COR-L47 (cell line): ENCODE measurements at places on chromosomes 2 and 18.

DNA sequence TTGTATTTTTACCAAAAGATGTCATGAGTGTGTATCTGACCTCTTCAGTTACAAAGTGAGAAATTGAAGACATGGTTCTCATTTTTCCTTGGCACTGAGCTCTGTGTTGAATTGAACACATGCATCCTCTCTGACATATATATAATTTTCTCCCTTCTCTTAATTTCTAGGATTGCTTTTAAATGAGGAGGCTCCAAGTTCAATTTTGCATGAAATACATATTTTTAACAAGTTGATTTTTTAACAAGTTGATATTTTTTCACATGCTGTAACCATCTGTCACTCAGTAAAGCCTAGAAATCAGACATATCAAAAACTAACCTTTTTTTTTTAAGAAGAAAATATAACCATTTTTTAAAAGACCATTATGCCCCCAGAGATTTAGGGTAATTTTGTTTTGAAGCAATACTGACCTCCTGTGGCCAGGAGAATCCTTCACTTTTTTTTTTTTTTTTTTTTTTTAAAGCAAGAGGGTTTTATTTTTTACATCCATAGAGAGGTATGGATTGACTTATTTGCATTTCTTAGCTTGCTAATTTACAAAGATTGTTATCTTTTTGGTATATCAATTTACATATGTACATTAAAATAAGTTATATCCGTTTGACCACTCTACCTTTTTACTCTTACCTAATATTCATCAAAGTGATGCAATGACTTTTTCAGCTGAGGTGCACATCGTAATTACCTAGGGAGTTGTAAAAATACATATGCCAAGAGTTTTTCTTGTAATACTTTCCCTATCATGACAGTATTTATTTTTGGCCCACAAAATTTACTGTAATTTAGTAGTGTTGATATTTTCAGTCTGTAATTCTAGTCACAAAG lies 161.8 kb downstream of the SOCS6 start:
- no peak for DNase-seq

- no peak for DNase-seq
Measured at GRCh38 chr2:20473128-20473527, 26.3 kb downstream of the RHOB start.

DNA sequence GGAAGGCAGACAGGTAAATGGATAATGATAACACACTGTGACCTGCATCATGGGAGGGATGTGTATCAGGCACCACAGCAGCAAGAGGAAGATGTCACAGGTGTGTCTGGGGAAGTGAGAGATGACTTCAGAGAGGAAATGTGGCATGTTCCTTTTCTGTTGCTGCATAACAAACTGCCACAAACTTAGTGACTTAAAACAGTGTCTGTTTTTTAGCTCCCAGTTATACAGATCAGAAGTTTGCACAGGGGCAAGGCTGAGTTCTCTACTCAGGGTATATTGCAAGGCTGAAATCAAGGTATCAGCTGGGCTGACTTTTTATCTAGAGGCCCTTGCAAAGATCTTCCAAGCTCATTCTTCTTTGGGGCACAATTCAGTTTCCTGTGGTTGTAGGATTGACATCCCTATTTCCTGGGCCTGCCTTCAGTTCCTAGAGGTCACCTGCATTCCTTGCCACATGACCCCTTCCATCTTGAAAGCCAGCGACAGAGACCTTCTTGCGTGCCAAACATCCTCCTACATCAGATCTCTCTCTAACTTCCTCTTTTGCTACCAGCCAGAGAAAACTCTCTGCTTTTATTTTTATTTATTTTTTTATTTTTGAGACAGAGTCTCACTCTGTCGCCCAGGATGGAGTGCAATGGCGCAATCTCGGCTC lies 2.1 kb upstream of the MAP3K2 start:
- no peak for DNase-seq

- DNase-seq = no peak
Measured at GRCh38 chr2:164972216-164972615, 16.9 kb upstream of the SLC38A11 start.

DNA sequence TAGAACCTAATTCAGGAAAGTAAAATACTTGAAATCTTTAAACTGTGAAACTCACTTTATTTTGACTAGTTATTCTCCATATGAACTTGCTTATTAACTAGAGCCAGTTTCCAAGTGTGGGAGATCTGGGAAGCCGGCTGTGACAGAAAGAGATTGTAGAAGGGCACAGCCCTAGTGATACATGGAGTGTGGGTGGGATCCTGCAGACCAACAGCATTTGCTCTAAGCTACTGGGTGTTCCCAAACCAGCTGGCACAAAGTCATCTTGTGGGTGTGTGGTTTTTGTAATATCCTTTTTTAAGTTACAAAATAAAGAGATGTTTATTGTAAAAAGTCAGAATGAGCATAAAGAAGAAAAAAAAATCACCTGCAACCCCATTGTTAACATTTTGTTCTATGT lies 3.4 kb downstream of the DUSP19 start:
- DNase-seq = no peak

GRCh38 chr18:75624869-75625268 lies 197.4 kb upstream of the SMIM21 start:
- no peak for DNase-seq

DNA sequence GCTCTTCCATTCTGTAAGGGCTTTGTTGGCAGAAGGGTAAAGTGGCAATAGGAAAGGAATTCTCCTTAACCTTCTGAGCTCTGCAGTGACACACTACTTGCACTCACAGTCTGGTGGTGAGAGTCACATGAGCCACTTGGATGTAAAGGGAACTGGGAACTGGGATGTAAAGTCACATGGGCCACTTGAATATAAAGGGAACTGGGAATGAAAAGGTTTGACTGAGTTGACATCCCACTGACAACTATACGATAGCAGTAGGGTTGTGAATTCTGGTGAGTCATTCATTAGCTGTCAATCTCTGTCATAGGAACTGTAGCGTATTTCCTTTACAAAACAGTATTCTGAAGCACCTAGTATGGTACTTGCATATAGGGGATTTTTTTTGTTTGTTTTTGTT lies 5.5 kb downstream of the RPE start:
- no peak for DNase-seq

GRCh38 chr2:38037757-38038621 lies 38.0 kb downstream of the CYP1B1 start:
- no peak for DNase-seq

- DNase-seq = no peak
Measured at GRCh38 chr2:166321076-166321475, 54.7 kb downstream of the SCN9A start.

GRCh38 chr2:203960811-203961210 lies 24.2 kb downstream of the ICOS start:
- no peak for DNase-seq
